ENCODE measurements at places on chromosomes 6 and 20.

GRCh38 chr6:39092124-39092523, 22.9 kb downstream of the SAYSD1 start:
- no peak for DNase-seq

DNA sequence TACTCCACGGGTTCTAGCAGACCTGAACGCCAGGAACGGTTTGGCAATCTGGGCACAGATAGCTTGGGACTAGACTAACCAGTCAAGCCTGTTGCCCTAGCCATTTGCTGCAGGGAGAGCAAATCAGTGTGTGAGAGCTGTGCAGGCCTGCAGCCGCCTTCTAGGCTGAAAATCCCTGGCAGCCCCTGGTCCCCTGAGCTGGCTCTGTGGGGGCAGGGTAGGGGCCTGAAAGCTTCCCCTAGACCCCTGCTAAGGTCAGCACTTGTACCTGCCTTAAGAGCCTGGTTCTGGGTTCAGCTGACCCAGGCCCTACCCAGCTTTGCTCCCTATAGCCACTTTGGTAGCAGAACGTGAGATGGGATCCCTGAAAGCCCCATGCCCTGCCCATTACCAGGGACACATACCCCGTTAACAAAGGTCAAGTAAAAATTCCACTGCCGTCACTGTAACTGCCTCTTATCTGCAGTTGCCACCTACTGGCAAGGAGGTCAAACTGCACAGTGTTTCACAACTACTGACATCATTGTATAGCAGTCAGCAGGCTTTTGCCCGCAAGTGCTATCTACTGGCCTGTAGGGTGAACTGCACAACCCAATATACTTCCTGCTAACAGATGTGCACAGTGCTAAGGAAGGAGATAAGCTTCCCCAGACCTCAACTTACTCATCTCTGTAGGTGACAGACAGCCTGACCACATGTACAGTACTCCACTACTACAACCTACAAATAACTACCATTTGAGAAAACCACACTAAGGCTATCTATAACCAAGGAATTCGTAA, 95.1 kb upstream of the OLIG3 start:
- DNase-seq = peak; percentile 6

DNA sequence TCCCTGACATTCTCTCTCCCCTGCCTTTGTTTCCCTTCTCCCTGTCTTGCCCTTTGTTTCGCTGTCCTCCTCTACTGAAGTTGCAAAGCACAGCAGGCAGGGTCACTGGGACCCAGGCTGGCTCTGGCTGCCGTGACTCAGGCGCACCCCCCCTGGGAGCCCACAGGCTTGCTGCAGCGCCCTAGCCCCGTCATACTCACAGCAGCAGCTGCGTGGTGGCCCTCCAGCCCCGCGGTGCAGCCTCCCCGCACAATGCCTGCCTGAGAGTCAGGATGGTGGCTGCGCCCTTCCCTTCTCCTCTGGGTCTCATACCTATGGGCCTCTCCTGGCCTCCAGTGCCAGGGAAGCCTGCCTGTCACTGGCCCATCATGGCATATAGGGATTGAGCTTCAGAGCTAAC, 41.7 kb downstream of the TXNDC5 start:
- DNase-seq = no peak

- no peak for DNase-seq
Observed at GRCh38 chr20:59018817-59019216, 412 bp upstream of the TUBB1 start.

DNA sequence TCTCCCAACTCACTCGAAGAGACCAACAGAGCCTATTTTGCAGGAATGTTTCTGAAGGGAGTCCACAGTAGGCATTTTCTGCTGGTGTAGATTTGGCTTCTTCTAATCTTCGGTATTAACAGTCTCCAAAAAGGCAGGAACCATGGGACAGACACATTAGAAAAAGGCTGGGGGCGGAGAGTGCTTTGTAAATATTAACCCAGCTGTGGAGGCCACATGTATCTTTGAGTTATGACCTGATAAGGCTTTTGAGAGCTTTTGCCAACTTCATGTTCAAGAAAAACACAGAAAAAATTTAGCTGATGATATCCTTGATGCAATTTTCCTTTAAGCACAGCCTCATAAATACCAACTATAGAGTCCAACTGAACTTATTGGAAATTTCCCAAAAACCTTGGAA, 119.4 kb upstream of the TSHZ2 start:
- DNase-seq = no peak

GRCh38 chr6:111892431-111892830, 19.2 kb upstream of the FYN start:
- DNase-seq = no peak

DNA sequence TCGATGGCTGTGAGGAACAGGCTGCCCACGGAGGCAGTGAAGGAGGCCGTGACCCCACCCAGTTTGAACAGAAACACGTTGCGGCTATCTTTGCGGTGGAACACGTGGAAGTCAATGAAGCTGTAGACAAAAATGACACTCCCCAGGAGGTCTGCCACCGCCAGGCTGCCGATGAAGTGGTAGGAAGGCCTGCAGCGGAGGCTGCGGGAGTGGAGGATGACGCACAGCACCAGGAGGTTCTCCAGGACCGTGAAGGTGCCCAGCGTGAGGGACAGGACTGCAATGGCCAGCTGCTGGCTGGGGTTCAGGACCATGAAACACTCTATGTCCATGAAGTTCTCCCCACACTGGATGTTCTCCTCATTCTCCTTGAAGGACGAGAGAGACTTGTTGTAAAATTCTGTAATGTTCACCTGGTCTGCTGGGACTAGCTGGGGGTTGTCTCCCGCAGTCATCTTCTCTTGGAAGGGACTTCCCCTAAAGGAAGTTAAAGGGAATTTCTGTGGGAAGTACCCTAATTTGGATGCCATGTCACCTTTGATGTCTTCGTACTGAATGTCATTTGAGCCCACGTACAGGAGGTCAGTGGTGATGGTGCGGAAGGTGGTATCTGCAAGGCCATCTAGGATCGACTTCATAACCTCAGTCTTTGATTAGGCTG, 21.4 kb downstream of the CNR1 start:
- DNase-seq = no peak

DNA sequence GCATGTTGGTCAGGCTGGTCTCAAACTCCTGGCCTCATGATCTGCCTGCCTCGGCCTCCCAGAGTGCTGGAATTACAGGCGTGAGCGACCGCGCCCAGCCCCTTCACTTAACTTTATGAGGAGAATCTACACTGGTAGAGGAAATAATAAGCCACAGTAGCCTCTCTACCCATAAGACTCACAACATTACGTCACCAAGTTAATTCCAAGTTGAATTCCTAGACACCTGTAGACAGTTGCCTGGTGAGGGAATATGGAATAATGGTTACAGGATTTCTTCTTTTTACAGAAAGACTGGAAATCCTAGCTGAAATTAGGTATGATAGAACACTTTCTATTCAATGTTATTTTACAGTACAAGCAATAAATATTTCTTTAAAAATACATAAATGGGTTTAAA, 854.5 kb upstream of the EYS start:
- DNase-seq = no peak

Measured in AG04450 (cell line).